ENCODE measurements at places on chromosomes 12 and 14.

DNA sequence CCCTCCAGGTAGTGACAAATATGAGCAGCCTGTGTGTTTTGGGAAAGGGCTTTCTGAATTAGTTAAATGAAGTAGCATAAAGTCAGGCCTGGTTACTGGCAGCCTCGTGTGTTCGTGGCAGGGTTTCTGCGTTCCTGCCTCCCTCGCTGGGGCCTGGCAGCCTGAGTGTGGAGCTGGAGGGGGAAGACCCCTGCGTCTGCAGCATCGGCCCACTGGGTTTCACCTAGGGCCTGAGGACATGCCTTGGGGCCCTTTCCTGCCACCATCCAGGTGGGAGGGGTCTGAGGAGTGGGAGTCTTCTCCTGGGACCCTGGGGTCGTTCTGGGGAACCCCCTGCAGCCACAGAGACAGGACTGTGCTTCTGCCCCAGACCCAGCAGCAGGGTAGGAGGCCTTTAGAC lies 20.4 kb upstream of the AMN start:
- no peak for DNase-seq

- peak; percentile 72 for DNase-seq
These were observed 5.6 kb downstream of the FBXO33 start for GRCh38 chr14:39426605-39427004.

GRCh38 chr12:87758271-87758670 lies 270.9 kb downstream of the C12orf50 start:
- no peak for DNase-seq

- peak; percentile 7 for DNase-seq
These were observed 17.9 kb downstream of the SRGAP1 start for GRCh38 chr12:63862187-63862968.

All from dermis microvascular lymphatic vessel endothelial cell (primary cell).